ENCODE measurements at places on chromosomes 4 and X.

DNA sequence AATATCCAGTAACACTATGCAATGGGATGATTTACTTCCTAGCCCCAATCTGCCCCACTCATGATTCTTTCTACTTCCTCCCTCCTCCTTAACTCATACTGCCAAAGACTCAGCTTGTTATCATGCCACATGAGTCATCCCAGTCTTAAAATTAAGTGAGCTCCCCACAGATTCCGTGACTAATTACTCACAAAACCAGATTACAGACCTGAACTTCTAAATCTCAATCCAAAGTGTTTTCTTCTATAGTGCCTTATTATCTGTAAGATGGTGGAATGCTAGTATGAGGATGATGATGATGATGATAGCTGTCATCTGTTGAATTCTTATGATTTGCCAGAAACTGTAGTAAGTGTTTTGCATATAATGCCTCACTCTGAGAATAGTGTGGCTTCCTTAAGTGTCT, 27.7 kb upstream of the GPC3 start:
- DNase-seq: no peak

- DNase-seq: no peak
Observed at GRCh38 chr4:65635051-65635821, 35.1 kb downstream of the EPHA5 start.

- no peak for DNase-seq
Observed at GRCh38 chr4:54173281-54173912, 55.7 kb upstream of the PDGFRA start.

- no peak for DNase-seq
Observed at GRCh38 chr4:38914854-38915253, 47.2 kb downstream of the FAM114A1 start.

- no peak for DNase-seq
Observed at GRCh38 chrX:14899607-14900006, 26.4 kb downstream of the MOSPD2 start.
